LHCN-M2 (cell line): ENCODE measurements at places on chromosomes 4 and X. TPM values are rescaled to one million over a fixed set of nuclear protein-coding genes. Genes with fewer than 3 reads are reported as not detected.

- peak; percentile 74 for DNase-seq
Measured at GRCh38 chr4:25113915-25114904, 46.0 kb downstream of the SEPSECS start.

DNA sequence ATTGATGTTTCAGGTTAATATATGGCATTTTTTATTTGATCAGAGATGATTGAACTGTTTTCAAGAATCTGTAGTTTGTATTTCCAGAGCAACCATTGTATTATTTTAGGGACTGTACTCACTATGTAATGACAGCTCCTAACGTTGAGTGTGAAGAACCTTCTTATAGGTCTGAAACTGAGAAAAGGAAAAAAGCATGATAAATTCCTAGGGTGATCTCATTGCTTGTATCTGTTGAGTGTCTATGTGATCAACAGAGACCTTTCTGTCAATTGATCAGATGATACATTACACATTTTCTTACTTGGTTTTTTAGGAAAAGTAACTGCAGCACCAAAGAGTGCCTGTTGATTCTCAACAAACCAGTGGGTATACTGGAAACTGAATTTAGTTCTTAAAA is 40.2 kb downstream of the SEC24B start:
- no peak for DNase-seq

COX7B2 gene
- not detected in 2 replicates for total RNA-seq

GSX2 gene
- total RNA-seq = not detected in 2 replicates

FNIP2 gene
- total RNA-seq = 15.1 and 17.6 TPM in 2 replicates
